ENCODE measurements at places on chromosomes 6 and 20. TPM values are rescaled to one million over a fixed set of nuclear protein-coding genes. Genes with fewer than 3 reads are reported as not detected.

Gene FAM184A
- 16.1 TPM for polyA plus RNA-seq

DNA sequence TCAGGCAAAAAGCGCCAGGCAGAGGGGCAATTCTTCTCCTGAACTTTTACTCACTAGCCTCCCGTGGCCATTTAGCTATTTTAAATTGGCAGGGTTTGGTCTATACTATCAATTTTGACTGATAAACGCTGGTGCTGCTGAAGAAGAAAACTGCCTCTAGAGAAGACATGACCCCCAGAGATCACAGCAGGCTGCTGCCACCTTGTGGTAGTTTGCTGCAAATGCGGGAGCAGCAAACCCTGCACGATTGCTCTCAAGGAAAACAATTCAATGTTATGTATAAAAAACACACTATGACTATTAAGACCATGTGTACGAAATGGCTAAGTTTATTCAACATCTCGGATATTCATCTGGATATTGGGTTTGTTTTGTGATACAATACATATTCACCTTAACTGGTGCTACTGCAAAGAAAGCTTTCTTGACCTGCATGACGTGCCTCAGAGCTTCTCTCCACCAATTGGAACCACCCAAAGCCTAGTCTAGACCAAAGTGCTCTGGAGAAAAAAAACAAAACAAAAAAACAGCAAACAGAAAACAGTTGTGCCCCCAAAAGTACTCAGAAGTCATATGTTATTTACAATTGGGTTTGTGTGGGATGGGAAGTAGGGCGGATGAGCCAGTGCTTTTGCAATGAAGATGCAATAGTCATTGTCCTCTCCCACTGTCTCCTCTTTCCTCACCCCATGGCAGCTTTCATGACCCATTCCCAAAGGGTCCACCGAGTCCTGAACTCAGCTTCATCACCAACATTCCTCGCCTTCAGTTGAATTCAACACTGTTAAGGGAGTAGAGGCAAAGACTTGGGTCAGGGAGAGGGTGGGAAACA is 19.6 kb upstream of the IL17F start:
- DNase-seq, result peak; percentile 53

- DNase-seq, result no peak
These were observed 370.3 kb downstream of the RFPL4B start for GRCh38 chr6:112717401-112717800.

Gene C6orf163
- polyA plus RNA-seq, result 7.8 TPM

GRCh38 chr6:40383348-40384115 is 203.6 kb downstream of the LRFN2 start:
- DNase-seq, result no peak

GRCh38 chr6:25248123-25248522 is 31.1 kb upstream of the CARMIL1 start:
- no peak for DNase-seq

- no peak for DNase-seq
These were observed 4.4 kb downstream of the MOCS1 start for GRCh38 chr6:39929733-39930461.

GRCh38 chr6:121584586-121585369 is 149.3 kb downstream of the GJA1 start:
- no peak for DNase-seq

Gene VARS1
- 69.7 TPM for polyA plus RNA-seq

Gene SMLR1
- 1.9 TPM for polyA plus RNA-seq

- DNase-seq, result no peak
These were observed 169.9 kb upstream of the RNF217 start for GRCh38 chr6:124792386-124792785.

DNA sequence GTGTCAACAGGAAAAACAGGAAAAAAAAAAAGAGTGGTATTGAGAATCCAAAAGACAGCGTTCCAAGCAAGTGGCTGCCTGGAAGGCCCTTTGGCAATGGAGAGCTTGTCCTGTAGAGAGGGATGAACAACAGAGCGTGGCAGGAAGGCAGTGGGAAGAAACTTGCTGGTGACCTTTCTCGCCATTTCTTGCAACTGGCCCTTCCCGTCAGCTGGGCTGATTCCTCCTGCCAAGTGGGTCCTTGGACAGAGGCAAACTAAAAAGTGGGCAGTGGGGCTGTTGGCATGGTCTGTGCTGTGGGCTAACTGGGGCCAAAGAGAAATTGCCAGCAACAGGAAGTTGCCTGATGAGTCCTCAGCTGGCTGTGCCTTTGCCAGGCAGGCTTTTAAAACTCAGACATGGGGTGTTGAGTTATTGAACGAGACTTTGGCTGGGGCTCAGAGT is 43.9 kb upstream of the CLDN20 start:
- no peak for DNase-seq

Gene SLC22A7
- polyA plus RNA-seq, result 1.2 TPM

GRCh38 chr20:14902432-14903089 is 565.1 kb upstream of the FLRT3 start:
- DNase-seq, result no peak

- DNase-seq, result peak; percentile 79
These were observed 67.0 kb downstream of the TNFRSF21 start for GRCh38 chr6:47242483-47243386.

DNA sequence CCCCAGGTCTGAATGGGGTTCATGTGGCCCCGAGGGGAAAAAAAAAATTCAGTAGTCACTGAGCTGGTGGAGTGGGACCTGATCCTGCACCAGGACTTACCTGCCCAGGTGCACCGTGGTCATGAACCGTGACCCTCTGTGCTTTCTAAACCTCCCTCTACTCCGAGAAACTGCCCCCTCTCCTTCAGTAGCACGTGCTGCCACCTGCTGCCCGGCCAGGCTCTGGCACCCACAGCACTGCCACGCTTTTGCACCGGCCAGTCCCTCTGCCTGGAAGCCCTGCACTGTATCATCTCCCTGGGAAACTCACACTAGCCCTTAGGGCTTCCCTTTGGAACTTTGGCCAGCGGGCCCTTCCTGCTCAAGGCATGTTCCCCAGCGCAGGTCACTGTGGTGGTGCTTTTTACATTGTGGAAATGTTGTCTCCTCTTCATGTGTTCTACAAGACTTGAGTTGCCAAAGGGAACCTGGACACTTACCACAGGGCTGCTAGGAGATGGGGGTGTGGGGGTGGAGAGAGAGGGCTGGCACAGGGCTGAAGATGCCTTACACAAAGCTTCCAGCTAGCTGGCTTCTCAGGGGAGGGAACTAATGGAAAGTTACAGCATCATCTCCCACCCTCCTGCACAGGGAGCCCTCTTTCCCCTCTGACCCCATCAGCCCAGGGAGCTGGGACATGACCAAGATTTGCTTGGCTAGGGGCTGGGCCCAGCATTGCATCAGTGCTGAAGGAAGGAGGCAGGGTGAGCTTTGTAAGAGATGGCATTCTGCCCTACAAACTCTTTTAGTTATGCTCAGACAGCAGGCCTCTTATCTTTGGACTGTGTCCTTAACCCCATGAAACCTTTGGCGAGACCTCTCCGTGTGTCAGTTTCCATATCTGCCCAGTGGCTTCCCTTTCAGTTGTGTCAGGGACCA is 2.5 kb upstream of the PTPRT start:
- no peak for DNase-seq

GRCh38 chr6:134902936-134903335 is 47.0 kb downstream of the ALDH8A1 start:
- no peak for DNase-seq

- no peak for DNase-seq
These were observed 308.9 kb downstream of the ZNF217 start for GRCh38 chr20:53284696-53285095.

Gene BTN3A1
- 29.8 TPM for polyA plus RNA-seq

Gene GPLD1
- polyA plus RNA-seq, result 5.3 TPM

DNA sequence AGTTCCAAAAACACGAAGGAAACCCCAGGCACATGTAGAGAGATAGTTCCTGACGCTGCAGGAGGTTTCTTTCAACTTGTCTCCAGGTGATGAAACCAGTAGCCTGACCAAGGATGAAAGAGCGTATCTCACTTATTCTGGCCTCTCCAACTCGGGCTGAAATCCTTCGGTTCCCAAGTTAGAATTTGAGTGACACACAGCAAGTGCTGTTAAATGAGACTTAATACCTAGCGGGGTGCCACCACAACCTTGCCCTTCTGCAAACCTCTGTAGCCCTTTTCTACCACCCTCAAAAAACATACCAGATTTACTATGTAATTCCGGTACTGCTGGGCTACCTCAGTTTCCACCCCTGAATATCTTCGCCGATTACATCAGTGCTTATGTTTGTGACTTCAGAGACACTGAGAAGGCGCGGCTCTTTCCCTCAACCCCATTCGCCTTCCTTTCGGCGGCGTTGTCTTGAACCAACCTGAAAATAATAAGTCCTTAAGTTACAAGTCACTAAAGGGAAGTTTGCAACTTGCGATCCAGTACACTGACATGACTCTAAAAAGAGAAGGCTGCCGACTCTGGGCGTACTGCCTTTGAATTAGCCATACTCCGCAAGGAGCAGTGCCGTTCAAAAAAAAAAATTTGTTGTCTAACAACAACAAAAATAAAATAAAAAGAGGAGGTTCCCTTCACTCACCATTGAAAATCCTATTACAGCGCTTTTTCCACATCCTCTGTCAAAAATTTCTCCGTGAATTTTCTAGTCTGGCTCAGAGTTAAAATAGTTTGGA is 194.9 kb upstream of the ZNF184 start:
- DNase-seq, result no peak

GRCh38 chr6:1724616-1725015 is 114.9 kb downstream of the FOXC1 start:
- DNase-seq, result no peak

GRCh38 chr6:38349795-38350194 is 289.9 kb downstream of the BTBD9 start:
- DNase-seq, result no peak

GRCh38 chr6:125866433-125866832 is 75.7 kb downstream of the NCOA7 start:
- no peak for DNase-seq

Gene C6orf15
- polyA plus RNA-seq, result not detected

GRCh38 chr6:75755704-75756103 is 6.7 kb downstream of the MYO6 start:
- DNase-seq, result no peak

Gene RAD21L1
- polyA plus RNA-seq, result not detected

DNA sequence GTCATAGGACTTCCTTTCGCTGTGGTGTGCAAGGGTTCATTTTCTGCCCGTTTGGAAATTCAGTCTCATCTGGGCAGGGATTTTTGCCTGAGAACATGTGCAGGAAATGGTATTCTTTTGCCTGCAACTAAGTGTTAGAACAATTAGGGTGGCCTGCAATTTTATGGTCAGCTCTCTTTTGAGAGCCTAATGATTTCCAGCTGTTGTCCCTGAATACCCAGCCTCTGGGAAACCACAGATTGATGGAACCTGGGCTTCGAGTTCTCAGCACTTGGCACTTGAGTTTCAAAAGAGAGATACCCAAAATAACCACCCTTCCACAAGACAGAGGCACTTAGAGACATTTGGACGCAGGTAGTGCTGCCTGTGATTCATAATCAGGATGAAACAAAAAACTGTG is 217.2 kb upstream of the FOXA2 start:
- DNase-seq, result no peak

DNA sequence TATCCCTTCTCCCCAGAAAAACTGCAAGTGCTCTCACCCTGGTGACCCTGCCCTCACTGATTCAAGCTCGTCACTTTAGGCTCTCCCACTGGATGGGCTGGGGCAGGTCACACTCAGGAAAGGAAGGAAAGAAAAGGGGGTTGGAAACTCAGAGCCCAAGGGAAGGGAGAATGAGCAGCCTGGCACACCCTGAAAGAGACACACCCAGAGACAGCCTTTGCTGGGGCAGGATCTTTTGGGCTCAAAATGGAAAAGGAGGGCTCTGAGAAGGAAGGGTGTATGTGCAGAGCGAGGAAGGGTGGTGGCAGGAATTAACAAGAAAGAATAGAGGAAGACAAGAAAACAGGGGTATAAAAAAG is 2.5 kb downstream of the PPP1R18 start:
- no peak for DNase-seq

DNA sequence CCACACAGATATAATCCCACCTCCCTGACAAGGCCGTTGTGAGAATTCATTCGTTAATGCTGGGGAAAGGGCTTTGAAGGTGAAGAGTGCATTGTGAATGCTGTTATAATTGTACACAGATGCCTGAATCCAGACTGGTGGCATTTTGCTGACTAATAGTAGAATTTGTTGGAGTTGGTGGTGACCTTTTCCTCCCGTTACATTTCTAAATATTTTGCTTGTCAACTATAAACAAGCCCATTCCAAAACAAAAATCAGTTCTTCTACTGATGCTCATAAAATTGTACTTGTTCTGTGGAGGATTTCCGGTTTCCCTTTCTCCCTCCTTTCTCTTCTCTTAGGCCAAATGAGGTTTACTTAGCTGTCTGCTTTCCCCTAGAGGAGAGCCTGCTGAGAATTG is 253.1 kb upstream of the SUPT3H start:
- DNase-seq, result no peak

- DNase-seq, result no peak
These were observed 37.3 kb downstream of the RBM38 start for GRCh38 chr20:57428324-57429158.

DNA sequence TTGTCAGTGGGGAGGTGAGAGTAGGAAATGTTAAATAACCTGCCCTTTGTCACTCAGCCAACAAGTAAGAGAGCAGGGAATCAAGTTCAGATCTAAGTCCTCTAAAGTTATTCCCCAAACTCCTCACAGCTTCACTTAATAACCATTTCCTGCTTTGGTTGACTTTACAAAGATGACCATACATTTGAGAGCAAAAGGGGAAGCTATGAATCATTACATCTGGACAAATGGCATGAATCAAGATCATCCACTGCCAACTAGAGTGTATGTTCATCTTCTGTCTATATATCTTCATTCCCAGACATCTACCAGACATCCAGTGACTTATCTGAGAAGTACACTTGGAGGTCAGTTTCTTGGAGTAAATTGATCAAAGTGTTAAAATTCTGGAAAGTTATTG is 15.1 kb upstream of the HIVEP2 start:
- no peak for DNase-seq

DNA sequence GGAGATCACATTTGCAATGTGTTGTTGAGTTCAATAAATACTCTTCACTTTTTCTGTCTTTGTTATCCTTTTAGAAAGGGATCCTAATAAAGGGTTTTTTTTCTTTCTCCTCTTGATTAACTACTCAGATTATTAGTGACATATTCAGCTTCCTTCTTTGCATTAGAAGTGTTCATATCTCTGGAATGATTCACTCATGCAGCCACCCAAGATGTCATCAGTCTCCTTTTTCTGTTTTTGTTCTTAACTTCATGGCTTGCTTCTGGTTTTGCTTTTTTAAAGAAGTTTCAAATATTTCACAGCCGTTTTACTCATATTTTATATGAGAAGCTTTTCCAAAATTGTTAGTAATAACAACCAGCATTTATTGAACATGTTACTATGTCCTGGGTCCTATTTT is 187.6 kb downstream of the TMEM242 start:
- DNase-seq, result no peak

Gene KCNG1
- 4.3 TPM for polyA plus RNA-seq
